ENCODE measurements at places on chromosomes 12 and 14.

DNA sequence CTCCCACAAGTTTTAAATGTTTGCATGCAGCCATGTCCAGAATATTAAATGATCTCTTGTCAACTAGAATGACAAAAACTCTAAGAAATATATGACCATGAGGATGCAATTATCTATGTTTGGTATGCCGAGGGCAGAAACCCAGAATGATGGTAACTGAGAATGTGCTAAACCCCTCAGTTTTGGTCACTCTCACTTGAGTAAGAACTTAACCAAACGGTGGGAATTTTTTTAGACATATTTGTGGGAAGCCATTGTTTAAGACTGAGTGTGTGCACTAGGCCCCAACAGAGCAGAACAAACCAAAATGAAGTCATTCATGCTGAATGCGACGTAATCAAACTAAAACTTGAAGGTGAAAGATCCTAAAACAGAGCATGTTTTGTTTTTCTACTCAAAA is 1927.9 kb upstream of the SEL1L start:
- DNase-seq, result no peak

- DNase-seq, result no peak
These were observed 148.4 kb upstream of the RGS6 start for GRCh38 chr14:71783786-71784185.

GRCh38 chr12:131118371-131118770 is 164.7 kb downstream of the ADGRD1 start:
- no peak for DNase-seq

DNA sequence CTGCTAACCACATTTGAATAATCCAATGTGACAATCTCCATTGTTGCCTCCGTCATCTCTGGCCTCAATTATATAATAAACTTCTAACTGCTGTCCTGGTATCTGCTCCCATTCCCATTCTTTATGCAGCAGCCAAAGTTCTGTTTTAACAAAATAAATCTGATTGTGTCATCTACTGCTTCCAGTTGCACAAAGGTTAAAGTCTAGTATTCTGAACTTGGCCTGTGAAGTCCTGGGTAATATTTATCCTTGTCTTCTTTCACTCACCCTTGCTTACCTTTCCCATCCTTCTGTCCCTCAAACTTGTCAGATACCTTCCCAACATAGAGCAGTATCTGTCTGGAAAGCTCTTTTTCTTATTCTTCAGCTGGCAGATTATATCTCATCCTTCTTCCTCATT is 19.3 kb upstream of the STRAP start:
- DNase-seq, result no peak

DNA sequence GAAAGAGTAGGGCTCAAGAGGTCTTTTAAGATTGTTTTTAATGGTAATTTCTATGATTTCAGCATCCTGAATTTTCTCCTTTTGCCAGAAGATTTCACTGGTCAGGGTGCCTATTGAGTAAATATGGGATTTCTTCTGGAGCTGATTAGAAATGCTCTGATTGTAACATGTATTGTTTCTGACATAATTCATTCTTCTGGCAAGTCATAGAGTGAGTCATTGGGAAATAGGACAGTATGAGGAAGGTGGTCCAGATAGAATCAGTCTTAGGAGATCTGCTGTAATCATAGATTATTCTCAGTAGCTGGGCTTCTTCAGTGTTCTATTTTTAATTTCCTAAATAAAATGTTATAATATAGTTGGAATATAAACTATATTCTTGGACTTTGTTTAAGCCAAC is 182.0 kb upstream of the NAV3 start:
- no peak for DNase-seq

GRCh38 chr12:67410667-67411067 is 141.5 kb downstream of the CAND1 start:
- no peak for DNase-seq

GRCh38 chr12:113236539-113237399 is 15.5 kb downstream of the TPCN1 start:
- no peak for DNase-seq

- no peak for DNase-seq
These were observed 4.9 kb downstream of the ADGRD1 start for GRCh38 chr12:130958557-130959140.

- DNase-seq, result no peak
These were observed at the start of gene IKZF4 for GRCh38 chr12:56020423-56021184. IKZF4 (plus strand) TSS chr12:56021043; CDS start chr12:56021494, 451 bp downstream.

DNA sequence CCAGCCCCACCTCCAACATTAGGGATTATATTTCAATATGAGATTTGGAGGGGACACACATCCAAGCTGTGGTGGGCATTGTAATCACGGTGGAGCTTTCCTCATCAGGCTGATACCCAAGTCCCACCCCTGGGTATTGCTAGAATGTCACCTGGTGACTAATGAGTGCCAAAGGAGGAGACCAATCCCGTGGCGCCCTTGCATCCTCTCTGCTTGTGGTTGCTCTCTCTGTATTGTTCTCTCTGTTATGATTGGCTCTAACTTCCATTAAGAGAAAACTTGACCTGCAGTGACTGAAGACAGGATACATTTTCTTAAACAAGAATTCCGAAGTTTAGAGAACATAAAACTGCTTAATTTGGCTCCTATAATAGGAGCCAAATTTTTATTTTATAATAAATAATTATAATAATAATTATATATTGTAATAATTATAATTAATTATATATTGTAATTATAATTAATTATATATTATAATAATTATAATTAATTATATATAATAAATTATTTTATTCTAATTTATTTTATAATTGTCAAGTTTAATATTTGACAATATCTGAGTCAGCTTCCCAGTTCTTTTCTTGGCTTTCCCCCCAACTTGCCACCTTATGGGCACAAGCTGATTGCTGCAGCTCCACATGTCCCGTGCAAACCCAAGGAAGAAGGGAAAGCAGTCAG is 420.1 kb downstream of the DIO2 start:
- DNase-seq, result no peak

DNA sequence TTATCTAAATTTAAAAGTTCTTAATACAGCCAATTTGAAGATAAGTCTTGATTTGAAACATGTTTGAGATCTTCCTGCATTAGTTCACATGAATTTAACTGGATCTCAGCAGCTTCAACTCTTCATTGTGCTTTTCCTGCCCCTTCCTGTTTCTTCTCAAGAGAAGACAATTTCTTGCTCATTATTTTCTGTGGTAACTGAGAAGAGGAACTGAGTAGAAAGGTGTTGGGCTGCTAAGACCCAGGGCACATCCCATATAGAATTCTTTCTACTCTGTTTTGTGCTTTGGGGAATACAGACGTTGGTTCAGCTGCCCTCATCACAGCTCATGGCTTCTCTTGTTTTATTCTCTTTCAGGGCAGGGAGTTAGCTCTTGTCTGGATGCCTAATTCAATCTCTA is 110.2 kb downstream of the SNAPC1 start:
- no peak for DNase-seq

GRCh38 chr12:49957570-49957967 is 4.1 kb upstream of the AQP5 start:
- no peak for DNase-seq

- DNase-seq, result no peak
These were observed 154.4 kb upstream of the PDE3A start for GRCh38 chr12:20213723-20214625.

GRCh38 chr14:99232714-99233214 is 39.2 kb downstream of the BCL11B start:
- DNase-seq, result no peak

GRCh38 chr14:103633391-103633790 is 4.4 kb downstream of the KLC1 start:
- DNase-seq, result no peak

Measured in iPS DF 19.7 (cell line).